ENCODE measurements at places on chromosomes 13 and 19.
A peak's percentile ranks its signal among the peaks of the same experiment; 100 is the strongest.

GRCh38 chr19:4911786-4912672, 2.7 kb downstream of the UHRF1 start:
- DNase-seq: peak; percentile 99

DNA sequence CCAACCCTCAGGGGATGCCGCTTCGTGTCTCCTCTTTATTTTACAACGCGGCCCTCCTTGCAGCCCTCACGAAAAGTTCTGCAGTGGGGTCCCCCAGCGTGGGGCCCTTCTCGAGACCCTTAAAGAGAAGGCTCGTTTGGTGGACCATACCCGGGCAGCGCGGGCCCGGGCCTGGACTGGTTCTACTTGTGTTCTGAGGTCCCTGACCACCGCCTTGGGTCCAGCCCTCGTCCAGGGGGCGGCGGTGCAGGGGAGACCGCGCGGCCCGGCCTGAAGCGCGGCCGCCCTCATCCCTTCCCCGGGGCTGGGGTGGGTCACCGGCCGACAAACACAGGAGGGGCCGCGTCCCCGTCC, 400 bp upstream of the SERP2 start:
- no peak for DNase-seq

DNA sequence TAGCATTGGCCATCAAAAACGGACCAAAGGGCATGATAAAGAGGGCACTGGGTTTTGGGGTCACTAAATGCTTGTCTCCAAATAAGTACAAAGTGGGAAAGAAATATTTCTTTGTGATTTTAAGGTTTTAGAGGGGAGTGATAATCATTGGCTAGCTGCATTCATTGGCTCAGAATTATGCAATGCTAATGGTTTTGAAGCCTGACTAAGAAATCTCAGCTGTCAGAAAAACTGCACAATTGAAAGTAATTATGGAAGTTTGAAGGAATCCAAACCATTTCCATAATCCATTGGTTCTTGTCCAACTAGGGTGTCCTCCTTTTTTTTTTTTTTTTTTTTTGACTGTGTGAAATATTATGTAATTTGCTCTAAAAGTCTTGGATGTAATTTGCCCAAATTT, 88.2 kb upstream of the ARGLU1 start:
- DNase-seq: no peak

- DNase-seq: peak; percentile 27
Measured at GRCh38 chr13:97719736-97720135, 233.7 kb upstream of the IPO5 start.

- DNase-seq: no peak
Measured at GRCh38 chr19:7618348-7618747, 11.0 kb downstream of the XAB2 start.

DNA sequence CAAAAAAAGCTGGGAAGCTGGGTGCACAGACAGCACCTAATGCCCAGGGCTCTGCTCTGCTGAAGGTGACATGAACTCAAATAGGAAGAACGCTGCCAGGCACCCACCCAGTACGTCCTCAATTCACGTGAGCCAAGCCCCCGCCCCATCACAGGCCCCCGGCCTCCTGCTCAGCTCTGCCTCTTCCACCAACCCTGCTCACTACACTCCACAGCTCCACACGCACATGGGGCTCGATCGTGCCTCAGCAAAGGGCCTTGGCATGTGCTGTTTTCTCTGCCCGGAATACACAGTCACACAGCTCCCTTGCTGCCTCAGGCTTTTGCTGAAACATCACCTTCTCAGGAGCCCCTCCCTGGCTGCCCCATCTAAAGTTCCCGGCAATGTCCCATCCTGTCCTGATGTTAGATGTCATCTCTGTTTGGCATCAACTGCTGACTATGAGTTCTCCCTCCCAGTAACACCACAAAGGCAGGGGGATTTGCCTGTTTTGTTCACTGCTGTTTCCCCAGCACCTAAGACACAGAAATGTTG, 2.3 kb downstream of the ATP13A1 start:
- DNase-seq: no peak

DNA sequence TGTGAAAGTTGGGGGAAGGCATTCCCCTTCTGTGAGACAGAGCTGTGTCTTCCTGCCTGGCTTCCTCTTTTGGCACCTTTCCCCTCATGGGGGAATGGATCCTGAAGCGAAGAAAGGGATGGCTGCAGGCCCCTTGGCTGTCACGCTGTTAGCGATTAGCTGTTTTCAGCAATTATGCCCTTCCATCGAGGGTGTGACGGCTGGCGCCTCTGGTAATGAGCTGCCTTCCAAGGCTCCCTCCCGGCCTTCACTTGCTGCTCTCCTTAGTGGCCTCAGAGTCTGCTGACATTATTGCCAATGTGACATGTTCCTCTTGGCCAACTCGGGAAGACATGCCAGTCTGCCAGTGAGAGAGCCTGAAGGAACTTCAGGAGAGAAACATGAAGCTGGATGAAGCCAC, 162.1 kb downstream of the ZIC5 start:
- DNase-seq: no peak

DNA sequence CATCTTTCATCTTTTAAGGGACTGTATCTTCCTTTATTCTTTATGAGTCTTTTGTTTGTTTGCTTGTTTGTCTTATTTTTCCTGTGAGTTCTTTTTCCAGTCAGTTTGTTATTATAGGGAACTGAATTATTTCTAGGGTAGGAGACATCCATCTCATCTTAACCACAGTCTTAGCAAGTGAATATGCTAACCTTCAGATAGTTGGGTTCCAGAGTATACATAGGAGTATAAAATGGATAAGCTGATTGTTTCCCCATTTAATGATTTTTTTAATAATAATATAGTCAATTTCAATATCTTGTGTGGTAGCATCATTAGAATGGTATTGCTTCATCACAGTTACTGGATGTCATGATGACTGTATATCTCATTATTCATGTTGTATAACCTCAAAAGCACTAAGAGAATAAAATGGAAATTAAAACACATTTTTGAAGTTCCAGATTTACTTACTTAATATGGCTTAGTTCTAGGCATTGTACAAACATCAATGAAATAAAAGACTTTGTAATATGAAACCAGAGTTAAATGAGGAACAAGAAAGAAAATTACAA, 33.0 kb downstream of the GPC6 start:
- no peak for DNase-seq

DNA sequence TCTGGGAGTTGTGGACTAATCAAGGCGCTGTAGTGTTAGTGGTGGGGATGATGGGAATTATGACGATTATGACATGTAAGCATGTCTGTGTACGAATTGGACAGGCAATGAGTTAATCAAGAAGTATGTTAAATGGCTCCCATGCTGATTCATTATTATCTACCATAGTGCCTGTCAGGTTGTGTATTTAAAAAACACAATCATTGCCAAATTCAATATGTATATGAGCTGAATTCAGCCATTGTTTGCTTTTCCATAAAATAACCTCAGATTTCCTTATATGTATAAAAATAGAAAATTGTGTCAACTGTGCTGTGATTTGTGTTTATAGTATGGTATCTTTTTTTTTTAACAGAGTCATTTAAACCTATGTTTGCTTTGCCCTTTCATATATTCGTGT, 37.1 kb downstream of the PCCA start:
- no peak for DNase-seq
